CD4-positive, alpha-beta memory T cell (primary cell): ENCODE measurements at places on chromosomes 5 and 9.

DNA sequence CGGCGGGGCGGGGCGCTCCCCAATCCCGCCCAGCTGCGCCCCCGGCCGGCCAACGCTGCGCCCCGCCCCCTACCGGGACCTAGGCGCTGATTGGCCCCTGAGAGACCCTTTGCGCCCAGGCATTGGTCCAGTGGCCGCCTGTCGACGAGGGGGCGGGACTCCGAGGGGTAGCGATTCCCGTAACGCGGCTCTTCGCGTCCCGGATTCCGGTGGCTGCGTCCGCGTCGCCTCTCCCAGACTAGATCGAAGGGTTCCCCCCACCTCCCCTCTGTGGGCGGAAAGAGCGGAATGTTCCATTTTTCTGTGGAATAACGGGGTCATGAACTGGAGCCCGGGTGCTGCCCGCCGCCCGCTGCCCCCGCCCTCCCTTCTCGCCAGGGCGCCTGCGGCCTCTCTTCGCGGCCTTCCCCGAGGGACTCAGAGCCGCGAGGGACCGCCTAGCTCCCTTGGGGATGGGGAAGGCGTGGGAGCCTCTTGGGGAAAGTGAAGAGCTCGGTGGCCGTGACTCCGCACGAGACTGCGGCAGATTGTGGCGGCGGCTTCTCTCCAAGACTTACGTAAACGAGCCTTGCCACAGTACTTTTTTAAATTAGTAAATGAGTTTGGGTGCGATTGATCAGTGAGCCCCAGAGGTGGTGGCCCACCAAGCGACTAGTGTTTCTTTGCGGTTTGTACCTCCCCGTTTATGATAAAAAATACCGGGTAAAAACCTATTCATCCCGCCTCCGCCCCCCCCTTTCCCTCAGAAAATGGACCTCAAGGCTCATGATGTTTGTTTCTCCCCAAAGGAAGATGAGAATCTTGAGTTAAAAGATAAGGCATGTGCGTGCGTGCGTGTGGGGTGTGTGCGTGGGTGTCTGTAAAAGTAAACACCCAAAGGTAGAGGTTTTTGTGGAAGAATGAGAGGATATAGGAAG, 493 bp upstream of the IL6ST start:
- peak; percentile 94 for DNase-seq

DNA sequence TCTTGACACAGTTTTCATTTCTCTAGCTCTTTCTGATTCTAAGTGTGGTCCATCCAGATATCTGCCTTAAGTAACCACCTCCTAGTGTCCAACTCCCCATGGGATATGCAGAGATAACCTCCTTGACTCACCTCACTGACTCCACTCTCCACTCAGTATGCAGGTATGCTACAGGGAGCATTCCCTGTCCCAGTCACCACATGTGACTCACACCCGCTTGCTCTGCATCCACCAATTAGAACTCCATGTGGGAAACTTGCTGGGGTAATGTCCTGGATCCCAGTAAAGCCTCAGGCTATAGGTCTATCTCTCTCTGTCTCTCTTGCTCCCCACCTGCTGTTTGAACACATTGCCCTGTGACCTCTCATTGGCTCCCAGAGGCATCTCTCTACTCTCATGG, 563.9 kb downstream of the HTR1A start:
- DNase-seq = no peak

DNA sequence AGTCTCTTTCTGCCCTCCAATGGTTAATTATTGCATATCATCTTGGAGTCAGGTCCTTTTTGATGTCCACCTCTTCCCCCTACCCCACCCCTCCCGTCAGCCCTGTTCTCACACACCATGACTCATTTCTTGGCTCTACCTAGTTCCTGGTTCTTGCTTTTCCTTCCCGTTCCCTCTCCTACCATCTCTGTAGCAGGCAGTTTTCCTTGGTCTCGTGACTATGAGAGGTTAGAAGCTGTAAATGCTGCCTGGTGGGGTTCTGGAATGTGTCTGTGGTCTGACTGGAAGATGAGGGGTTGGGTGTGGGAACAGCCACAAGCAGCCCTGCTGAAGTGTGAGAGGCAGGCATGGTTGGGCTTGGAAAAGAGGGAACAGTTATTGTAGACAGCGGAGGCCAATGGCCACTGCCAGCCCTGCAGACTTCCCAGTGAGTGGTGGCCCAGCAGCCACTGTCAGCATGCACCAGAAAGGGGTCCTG, 18.2 kb downstream of the SLC22A5 start:
- no peak for DNase-seq

DNA sequence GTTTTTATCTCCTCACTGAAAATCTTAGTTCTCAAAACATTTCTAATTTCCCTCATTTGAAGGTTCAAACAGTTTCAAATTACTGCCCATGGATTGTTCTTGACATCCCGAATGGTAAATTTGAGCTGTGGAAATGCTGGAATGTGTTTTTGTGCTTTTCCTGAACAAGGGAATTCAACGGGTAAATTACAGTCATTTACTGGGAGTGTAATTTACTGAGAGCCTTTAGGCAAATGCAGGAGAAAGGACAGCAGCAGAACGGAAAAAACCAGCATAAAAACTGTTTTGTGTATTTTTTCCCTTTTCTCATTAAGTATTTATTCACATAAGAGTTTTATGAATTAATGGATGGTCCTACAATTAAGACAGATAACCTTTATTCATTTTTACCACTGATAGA, 139.2 kb downstream of the PBX3 start:
- DNase-seq = no peak

GRCh38 chr5:32595118-32595517, 9.8 kb downstream of the SUB1 start:
- DNase-seq = no peak

- no peak for DNase-seq
Measured at GRCh38 chr9:107907255-107907654, 417.7 kb upstream of the KLF4 start.

DNA sequence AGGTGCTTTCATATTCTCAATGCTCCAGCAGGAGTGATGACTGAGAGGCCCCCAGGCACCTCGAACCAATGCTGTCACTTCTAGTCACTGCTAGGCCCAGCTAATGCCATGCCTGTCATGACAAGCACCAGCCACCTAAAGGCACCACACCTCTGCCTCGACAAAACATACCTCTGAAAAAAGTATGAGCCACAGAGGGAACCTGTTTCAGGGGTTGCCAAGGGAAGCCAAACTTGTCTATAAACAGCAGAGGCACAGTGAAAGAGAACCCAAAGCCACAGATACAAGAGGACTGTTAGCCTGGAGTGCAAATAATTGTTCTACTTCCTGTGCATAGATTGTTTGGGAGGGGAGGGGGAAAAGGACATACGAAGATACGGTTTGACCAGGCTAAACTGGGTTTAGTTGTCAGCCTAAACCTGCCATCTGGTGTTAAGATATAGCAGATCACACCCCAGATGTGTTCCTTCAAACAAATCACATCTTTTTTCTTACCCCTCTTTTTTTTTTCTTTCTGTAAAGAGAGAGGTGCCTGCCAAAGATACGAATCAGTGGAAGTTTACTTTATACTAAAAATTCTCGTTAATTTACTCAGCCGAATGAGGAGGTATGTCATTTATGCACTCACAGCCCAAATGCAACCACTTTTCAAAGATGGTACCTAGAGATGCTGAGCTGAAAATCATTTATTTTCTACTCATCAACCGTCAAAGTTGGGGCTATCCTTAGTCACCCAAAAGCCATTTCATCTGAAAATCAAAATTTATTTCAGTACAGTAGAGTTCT, 45.7 kb downstream of the BNC2 start:
- no peak for DNase-seq

DNA sequence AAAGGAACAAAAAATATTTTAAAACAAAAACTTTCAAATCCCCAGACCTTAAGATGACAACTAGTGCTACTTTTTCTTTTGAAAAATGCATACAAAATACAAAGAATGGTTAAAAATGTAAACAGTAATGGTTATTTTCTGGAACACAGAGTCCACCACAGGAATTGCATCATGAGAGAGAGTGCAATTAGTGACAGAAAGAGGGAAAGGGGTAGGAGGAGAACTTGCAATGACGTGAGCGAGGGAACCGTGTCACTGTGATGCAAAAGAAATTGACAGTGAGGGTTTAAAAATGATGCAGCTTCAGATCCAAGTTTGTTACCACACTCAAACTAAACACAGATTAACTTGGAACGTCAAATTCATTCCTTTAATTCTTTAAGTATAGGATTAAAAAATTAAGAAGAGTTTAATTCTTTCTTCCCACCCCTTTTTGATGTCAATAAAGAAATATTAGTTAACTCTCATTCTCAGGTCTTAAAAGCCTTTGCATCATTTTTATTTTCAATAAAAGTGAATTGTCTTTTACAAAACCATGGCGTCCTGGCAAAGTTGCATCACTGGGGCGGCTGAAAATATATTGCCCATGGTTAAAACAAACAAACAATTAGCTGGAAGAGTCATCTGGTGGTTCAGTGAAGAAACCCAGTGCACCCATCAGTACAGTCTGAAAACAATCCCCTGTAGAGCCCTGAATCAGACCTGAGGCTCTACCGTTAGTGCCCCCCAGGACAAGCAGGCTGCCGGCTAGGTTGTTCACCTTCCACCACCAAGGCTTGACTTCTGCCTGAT, 39.5 kb downstream of the MACROH2A1 start:
- no peak for DNase-seq

GRCh38 chr9:136644343-136644592, 18.4 kb upstream of the EGFL7 start:
- no peak for DNase-seq

DNA sequence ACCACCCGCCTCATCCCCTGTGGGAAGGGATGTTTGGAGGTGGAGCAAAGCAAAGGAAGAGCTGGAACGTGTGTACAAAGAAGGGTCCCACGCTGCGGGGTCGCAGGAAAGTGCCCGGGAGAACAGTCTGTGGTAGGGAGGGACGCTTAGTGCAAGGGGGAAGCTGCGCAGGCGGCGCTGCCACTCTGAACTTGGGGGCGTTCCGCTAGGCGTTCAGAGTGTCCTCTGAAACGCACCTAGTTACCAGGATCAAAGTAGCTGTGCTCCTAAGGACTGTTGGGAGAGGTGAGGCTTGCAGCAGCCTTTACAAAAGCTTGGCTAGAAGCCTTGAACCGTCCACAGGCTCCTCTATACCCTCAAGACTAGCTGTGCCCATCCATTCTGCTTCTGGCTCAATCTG, 29.3 kb upstream of the PDE8B start:
- DNase-seq = no peak

DNA sequence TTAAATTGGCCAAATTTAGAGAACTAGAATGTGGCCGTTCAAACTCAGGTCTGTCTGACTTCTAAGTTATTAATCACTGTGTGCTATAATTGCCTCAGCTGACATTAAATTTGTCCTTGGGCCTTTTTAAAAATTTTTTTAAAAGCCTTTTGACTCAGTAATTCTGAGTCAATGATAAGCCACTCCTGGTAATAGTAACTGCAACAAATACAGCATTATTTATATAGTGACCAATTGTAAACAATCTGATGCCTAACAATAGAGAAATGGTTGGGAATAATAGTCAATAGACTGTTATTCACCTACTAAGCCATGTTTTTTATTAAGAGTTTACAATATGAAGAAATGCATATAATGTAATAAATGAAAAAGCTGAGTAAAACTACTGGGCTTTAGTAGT, 70.9 kb upstream of the FSD1L start:
- no peak for DNase-seq

- DNase-seq = no peak
Measured at GRCh38 chr9:105216440-105217178, 27.8 kb upstream of the SLC44A1 start.

- no peak for DNase-seq
Measured at GRCh38 chr5:135759149-135759784, 75.2 kb upstream of the SLC25A48 start.

DNA sequence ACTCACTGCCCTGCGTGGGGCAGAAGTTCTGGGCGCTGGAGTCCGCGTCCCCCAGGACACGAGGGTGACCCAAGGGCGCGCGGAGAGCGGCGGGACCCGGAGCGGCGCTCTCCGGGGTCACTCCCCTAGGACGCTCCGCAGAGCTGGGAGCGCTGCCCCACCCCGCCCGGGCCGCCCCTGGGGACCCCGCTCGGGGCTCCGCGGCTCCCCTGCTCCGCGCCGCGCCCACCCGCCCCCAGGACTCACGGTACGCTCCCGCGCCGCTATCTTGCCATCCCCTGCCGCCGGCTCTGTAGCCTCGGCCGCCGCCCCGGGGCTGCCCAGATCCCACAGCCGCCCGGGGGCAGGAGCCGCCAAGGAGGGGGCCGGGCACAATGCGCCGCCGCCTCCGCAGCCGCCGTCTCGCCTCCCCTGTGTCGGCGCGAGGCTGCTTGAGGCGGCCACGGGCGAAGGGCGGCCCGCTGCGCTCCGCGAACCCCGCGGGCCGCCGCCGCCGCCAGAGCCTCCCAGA, 303 bp downstream of the LIFR start:
- peak; percentile 17 for DNase-seq

- no peak for DNase-seq
Measured at GRCh38 chr5:179130101-179130681, 70.0 kb downstream of the ZNF354C start.

GRCh38 chr9:114652776-114653555, 4.6 kb downstream of the TEX53 start:
- DNase-seq = no peak

DNA sequence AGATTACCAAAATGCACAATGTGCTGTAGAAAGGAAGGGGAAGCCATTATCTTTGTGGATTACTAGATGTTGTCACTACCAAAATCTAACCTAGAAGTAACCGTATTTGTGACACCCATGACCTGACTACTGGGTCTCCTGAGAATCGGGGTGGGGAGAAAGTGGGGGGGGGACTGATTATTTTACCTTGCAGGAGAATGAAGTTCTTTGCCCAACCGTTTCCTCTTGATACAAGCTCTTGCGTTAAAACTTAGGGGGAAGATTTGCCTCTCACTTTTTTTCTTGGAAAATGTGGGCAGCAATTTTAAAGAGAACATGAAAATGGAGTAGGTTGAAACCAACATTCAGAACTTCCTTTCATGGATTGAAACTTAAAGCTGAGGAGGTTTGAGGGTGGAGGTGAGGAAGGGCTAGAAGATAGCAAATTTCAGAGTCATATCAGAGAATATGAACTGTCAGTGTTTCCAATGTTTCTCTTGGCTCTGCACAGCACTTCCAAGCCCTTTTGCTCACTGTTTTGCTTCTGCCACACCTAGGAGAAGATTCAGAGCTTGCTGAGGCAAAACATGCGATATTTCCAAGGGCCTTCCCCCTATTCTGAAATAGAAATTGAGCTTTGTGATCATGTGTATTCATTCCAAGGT, 280.8 kb downstream of the AOPEP start:
- no peak for DNase-seq

DNA sequence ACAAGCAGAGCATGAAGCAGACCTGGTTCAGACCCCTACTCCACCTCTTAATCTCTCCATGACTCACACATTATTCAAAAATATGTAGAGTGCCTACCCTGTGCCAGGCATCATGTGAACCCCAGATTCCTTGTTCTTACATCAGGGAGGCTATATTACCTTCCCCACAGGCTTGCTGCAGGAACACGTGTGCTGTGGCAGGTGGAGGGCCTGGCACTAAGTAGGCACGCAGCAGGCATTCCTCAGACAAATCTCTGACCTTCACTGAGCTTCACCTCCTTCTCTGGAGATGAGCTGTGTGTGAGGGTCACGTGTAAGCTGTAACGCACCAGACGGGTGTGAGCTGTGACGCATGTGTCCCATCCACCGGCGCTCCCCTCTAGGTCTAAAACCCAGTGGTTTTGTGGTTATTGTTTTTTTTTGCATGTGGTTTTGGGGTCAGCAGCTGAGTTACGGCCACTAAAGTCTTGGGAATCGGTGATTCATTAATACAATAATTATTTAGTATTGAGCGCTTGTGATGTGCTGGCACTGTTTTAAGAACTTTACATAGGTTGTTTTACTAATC, 30.3 kb downstream of the ANGPTL2 start:
- DNase-seq = no peak

- DNase-seq = no peak
Measured at GRCh38 chr5:133154274-133155075, 102.7 kb downstream of the HSPA4 start.

GRCh38 chr5:31218978-31219377, 25.5 kb downstream of the CDH6 start:
- no peak for DNase-seq
